ENCODE measurements at places on chromosomes 13 and 19.

DNA sequence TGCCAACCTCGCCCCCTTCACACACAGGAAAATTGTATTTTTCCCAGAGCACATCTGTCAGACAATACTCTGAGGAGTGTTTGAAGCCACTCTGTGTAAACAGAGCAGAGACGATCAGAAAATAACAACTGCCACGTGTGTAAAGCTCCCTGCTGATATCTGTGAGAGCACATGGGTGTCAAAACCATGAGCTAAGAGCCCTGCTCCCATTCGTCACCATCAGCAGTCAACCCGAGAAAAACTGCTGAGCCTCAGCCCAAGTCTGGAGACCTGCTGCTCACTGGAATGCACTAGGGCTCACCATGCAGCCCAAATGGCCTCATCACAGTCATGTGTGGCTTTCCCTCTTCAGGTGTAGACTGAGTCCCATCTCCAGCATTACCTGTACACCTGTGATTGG, 304.1 kb downstream of the FGF14 start:
- DNase-seq = no peak

GRCh38 chr19:52566588-52566987, 3.5 kb upstream of the ZNF701 start:
- DNase-seq = no peak

GRCh38 chr13:24348797-24349515, 39.6 kb downstream of the C1QTNF9 start:
- no peak for DNase-seq

DNA sequence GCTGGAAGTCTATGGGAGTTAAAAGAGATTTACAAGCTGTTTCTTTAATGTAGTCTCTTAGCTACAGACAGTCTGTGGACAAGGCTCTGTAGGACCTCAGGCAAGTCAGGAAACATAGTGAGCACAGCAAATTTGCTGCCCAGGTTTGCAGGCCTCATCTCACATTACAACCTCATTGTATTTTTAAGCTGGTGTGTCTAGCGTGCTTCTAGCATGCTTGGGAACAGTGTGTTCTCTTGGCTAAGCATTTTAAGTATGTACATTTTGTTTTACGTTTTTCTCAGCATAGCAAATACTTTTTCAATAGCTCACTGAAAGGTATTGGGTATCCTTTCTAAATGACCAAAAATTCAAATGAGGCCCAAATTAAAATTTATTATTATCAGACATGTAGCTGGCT, 113.2 kb downstream of the STARD13 start:
- DNase-seq = no peak

DNA sequence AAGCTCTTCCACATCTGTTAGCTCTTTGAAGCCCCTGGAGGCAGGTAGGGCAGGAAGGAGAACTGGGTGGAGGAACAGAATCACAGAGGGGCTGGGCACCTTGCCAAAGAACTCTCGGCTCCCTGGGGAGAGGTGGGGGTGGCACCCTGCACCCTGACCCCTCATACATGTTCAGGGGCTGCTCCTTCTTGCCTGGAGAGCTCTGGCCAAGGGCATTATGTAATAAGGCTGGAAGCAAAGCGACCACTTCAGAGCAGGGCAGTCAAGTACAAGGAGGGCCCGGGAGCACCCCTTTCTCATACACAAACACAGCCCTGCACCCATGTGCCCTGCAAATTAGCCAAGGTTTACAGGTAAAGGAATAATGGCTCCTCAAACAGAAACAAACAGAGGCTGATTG, 351.9 kb upstream of the TSHZ3 start:
- DNase-seq = no peak

DNA sequence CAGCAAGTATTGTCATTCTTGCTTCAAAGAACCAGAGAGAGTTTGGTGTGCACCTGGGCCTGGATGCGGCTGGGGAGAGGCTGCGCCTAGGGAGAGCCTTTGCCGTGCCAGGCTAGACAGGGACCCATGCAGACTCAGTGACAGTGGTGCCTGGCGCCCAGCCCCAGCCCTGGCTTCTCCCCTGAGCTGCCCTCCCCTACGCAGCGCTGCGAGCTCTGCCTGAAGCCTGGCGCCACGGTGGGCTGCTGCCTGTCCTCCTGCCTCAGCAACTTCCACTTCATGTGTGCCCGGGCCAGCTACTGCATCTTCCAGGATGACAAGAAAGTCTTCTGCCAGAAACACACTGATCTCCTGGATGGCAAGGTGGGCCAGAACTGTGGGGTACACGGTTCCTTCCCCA, 12.0 kb downstream of the KMT2B start:
- DNase-seq = no peak

- DNase-seq = peak; percentile 1
Observed at GRCh38 chr13:113599391-113599790, 14.8 kb downstream of the TFDP1 start.

- DNase-seq = no peak
Observed at GRCh38 chr13:62003452-62003851, 587.8 kb upstream of the PCDH20 start.

- no peak for DNase-seq
Observed at GRCh38 chr19:28700176-28700575, 512.8 kb downstream of the UQCRFS1 start.

GRCh38 chr13:33751151-33751550, 66.8 kb upstream of the RFC3 start:
- DNase-seq = no peak
